Left colon (tissue), 2 donors: ENCODE measurements at places on chromosomes 5 and 9. TPM values are rescaled to one million over a fixed set of nuclear protein-coding genes. Genes with fewer than 3 reads are reported as not detected.

Gene PCDHGC4
- total RNA-seq: 0.64 TPM

Gene ANKRD31
- total RNA-seq: not detected

- DNase-seq: no peak
These were observed 32.8 kb upstream of the SMIM32 start for GRCh38 chr5:136225796-136226195.

DNA sequence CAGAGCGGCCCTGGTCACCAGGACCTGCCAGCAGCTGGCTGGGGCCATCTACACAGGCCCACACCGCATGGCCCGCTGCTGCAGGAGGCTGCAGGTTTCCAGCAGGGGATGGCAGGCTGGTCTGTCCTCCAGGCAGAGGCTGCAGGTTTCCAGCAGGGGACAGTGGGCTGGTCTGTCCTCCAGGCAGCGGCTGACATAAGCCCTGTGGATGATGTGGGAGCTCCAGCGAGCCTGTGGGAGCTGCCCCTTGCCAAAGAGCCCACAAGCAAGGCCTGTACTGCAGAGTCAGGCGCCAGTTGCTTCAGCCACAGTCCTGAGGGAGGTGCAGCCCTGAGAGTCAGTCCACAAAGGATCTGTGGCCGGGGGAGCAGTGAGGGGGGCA, 18.5 kb downstream of the TPPP start:
- no peak for DNase-seq

- no peak for DNase-seq
These were observed 66.1 kb downstream of the TTC39B start for GRCh38 chr9:15240927-15241326.
